ENCODE measurements at places on chromosomes 1 and 21. TPM values are rescaled to one million over a fixed set of nuclear protein-coding genes. Genes with fewer than 3 reads are reported as not detected.

STRIP1 gene
- total RNA-seq = 60.4 TPM

VWA5B1 gene
- not detected for total RNA-seq

SMIM1 gene
- total RNA-seq = 1.2 TPM

FDPS gene
- total RNA-seq = 195 TPM
